CD4-positive, alpha-beta T cell treated with Interleukin-10 for 1 hour (primary cell): ENCODE measurements at places on chromosomes 7 and 10.

GRCh38 chr10:77006836-77007511 is 630.6 kb downstream of the KCNMA1 start:
- no peak for DNase-seq

- no peak for DNase-seq
Observed at GRCh38 chr10:114242235-114242634, 3.2 kb downstream of the VWA2 start.

DNA sequence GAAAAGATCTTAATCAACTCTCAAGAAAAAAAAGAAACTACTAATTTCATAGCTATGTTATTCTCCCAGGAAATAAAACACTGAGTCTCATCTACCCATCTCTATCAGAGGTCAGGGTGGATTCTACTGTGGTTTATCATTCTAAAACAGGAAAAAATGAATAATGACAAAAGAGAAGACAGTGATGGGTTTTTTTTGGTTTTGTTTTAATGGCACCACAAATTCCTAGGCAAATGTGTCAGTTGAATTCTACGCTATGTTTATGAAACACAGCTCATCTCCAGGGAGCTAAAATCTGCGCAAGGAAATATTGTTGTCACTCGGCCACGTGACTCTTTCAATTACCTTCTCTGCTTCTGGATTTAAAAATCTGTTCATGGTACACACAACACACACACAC is 393.4 kb upstream of the SORCS1 start:
- DNase-seq = no peak

- no peak for DNase-seq
Observed at GRCh38 chr7:5552123-5552522, 128.5 kb upstream of the TNRC18 start.

GRCh38 chr7:132333301-132333700 is 243.0 kb downstream of the PLXNA4 start:
- DNase-seq = no peak

DNA sequence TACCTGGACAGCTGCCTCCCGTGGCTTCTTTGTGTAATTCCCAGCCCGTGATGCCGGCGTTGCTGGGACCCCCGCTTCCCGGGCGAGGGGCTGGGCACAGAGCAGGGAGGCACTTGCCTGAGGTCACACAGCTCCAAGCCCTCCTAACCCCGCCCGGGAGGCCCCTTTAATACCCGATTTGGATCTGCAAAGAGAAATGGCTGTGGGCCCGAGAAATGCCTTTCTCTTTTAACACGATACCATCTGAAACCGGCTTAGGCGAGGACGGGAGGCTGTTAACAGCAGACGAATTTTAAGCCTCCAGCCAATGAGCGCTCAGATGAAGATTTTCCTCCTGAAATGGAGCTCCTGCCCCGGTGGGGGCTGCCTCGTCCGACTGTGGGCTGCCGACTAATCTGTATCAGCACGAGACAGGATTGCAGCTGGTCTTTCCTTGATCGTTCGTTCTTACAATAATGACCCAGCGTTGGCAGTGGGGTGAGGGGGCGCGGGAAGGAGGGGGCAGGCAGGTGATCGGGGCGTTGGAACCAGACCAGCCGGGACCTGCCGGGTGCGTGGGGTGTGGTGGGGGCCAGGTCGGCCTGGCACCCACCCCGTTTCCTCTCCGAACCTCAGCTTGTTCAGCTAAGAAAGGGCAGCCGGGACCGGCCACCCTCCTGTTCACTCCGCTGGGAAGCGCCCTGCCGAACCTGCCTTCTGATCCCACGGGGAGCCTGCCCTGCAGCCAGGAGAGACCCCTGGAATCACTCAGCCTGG is 36.2 kb upstream of the FOXL3 start:
- DNase-seq = no peak

DNA sequence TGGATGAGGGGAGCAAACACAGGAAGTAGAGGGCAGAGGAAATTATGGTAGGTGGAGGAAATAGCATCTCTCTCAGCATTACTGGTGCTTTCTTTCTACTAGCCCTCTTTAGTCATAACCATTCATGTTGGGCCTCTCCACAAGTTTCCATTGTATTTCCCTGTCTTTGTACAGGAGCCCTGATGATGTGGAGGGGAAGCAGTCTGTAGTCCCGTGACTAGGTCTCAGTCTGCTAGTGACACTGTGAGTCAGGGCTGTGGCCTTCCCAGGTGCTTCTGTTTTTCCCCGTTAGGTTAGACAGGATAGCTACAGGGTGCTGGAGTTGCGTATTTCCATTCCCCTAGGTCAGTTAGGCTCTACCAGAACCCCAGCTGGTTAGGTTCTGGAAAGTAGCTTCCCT is 82.9 kb upstream of the NAMPT start:
- DNase-seq = no peak

DNA sequence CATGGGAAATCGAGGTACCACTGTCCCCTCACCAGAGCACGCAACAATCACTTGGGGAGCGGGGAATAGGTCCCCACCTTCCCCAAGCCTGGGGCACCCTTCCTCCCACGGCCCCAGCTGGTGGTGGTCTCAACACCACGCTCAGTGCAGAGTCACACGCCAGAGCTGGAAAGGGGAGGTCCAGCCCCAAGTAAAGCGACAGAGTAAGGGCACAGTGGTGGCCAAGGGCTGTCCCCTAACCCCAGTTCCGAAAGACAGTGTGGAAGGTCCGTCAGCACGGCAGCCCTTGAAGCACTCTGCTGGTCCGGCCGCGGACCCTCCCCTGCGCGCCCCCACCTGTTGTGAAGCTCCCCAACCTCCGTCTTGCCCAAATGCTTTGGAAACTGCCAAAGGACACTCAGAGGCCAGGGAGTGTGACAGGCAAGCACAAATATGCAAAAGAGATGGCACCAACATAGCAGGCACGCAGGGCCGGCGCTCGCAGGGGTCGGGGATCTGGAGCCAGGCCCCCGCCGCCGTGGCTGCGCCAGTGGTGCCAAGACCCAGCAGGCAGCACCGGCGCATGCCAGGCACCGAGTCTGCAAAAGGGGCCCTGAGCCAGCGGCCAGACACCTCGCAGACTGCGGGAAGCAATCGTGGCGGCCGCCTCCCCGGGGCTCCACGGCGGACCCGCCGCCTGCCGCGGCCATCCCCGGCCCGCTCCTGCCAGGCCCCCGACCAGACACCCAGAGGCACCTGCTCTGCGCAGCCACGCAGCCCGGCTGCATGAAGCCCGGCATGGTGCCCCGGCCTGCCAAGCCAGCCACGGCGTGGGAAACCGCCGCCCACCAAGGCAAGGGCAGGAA is 51.6 kb upstream of the SRRM3 start:
- DNase-seq = no peak

GRCh38 chr7:157219154-157219553 is 80.4 kb downstream of the UBE3C start:
- DNase-seq = no peak

DNA sequence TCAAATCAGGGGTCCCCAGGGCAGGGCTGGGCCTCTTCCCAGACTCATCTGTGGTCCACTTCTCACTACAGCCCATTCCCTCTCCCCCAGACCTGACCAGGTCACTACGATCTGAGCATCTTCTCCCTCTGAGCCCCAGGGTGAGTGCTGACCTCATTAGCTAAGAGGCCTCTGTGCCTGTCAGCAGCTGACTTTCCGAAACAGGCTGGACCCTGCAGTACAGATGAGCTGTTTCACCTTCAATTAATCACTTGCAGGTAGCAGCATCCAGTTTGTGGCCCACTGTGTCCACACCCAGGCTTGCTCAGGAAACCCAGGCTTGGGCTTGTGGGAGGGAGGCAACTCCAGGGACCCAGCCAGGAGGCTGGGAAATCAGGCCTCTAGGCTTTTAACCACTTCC is 24.3 kb downstream of the SRRM3 start:
- no peak for DNase-seq

GRCh38 chr7:21141476-21141875 is 286.4 kb upstream of the SP4 start:
- DNase-seq = no peak

DNA sequence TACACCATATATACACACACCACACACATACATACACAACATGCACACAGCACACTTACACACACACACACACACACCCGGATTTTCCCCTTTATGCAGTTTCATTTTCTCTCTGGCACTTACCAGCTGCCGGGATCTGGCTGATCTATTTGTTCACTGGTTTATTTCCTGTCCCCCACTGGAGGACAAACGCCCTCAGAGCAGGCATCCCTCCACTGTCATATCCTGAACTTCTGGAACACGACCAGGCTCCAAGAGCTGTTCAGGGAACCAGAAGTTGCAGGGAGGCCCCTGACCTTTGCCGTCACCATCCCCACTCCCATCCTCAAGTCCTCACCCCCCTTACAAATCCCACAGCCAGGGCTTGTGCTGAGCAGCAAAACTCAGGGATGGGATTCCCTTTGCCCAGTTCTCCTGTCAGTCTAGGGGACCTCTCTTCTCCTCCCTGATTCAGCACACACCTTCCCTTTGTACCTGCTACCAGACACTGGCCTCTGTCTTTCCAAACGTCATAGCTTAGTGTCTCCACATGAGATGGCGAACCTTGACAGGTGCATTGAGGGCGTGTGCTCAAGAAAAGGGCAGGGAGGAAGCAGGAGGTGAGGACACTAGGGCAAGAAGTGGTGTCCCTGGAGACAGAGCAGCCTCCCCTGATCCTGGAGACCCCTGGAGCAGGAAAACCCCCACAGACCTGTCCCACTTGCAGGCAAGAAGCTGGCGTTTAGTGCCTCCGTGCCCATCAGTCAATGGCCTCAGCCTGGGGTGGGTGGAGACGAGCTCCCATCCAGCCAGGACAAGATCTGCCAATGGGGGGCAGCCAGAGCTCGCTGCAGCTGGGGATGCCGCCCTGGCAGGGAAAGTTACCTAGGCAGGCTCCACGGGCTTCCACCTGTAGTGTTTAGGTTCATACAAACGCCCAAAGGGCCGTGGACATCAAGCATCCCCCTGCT is 12.7 kb upstream of the DOCK1 start:
- no peak for DNase-seq

DNA sequence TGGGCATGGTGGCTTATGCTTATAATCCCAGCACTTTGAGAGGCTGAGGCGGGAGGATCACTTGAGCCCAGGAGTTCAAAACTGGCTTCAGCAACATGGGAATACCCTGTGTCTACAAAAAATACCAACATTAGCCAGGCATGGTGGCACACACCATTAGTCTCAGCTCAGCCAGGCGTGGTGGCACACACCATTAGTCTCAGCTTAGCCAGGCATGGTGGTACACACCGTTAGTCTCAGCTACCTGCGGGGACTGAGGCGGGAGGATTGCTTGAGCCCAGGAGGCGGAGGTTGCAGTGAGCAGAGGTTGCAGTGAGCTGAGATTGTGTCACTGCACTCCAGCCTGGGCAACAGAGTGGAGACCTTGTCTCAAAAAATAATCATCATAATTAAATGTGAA is 9.0 kb downstream of the LRRC27 start:
- DNase-seq = no peak

DNA sequence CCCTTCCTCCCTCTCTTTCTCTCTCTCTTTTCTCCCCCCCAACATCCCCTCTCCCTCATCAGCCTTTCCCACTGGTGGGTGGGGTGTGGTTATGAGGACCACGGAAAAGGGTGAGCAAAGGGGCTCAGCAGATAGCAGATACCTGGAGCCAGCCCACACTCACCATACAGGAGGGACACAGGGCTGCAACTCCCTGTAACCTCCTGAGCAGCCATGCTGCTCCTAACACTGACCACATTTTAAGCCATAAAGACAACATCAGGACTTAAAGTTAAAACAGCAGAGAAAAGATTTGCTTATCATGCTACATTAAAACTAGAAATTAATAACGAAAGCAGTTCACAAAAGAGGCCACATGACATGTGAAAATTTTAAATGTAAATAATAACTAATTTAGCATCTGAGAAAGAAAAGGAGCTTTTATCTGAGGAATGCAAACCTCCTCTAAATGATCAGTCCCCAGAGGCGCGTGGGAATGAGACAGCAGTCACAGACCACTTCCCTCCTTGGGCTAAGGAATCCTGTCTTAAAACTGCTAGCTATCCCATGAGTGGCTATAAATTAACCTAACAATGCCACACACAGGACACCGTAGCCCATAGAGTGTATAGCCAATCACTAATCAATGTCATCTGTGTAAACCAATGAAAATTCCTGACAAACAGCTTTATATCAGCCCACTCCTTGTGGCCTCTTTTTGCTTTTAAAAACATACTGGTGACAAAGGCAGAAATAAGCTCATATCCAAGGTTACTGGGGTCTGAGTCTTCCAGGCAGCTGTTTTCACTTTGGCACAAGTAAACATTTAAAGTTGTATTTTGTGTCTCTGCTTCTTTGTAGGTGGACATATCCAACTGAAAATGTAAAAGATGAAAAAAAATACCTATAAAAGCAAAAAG is 33.3 kb downstream of the PKD1L1 start:
- DNase-seq = no peak

GRCh38 chr10:31804352-31804810 is 124.2 kb downstream of the ARHGAP12 start:
- no peak for DNase-seq

- no peak for DNase-seq
Observed at GRCh38 chr7:97671571-97671970, 60.3 kb upstream of the TAC1 start.

DNA sequence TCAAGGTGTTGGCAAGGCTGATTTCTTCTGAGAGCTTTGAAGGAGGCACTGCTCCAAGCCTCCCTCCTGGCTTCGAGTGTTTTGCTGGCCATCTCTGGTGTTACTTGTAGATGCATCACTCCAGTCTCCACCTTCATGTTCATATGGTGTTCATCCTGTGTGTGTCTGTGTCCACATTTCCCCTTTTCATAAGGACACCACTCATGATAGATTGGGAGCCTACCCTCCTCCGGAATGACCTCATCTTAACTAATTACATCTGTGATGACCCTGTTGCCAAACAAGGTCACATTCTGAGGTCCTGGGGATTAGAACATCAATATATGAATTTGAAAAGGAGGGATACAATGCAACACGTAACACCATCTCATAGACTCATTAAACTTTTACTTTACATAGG is 119.0 kb downstream of the CREB5 start:
- DNase-seq = no peak

DNA sequence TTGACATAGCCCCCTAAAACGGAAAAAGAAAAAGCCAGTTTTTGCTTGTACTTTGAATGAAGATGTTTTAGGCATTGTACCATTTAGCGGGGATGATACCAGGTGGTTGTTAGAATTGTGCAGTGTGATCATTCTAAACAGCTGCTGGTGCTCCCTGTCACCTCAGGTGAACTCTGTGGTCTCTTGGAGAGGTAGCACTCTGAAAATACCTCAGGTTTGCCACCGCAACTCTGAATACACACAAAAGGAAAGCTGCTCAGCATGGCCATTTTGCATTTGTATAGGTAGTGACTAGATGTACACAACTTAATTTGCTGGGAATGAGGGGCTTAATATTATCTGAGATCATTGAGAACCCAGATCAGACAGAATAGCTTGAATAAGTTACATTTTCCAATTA is 52.6 kb downstream of the PLEKHA8 start:
- DNase-seq = no peak

- DNase-seq = no peak
Observed at GRCh38 chr10:86303626-86304025, 63.0 kb downstream of the GRID1 start.
